ENCODE measurements at places on chromosomes 4 and X.

DNA sequence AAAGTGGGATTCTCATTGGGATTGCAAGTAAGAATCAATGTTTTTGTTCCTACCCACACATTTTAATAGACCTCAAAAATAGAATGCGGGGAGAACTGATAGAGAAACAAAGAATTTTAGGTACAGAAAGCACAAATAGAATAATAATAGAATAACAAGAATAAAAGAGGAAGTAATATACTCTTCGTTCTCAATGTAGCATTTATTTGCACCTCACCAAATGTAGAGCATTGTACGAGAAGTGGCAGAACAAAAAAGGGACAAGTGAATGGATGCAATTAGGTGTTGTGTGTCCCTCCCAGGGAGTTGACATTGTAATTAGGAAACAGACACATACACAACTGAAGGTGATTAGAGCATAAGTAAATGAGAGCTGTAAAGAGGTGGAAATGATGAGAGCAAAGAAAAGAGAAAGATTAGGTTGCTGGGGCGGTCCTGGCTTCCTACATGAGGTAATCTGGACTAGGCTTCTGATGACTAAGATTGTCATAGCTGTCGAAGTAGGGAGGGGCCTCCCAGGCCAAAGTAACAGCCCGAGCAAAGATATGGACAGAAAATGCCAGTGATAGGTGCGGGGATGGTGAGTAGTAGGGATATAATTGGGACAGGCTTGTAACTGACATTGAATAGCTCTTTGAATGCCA lies 10.4 kb downstream of the RAB9A start:
- no peak for DNase-seq

DNA sequence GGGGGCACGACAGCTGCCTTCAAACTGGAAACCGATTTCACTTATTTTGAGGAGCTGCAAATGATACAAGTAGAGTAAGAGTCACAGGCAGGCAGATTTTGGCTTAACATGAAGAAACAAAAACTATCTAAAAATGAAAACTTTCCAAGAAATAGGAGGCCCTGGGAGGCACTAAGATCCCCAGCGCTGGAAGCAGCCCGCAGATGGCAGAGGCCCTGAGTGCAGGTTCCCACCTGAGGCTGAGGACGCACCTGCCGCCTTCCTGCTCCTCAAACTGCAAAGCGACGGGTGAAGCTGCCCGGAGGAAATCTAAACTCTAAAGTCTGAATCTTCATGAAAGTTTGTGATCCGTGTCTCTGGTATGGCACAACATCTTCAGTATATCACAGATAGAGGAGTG lies 138.7 kb downstream of the AFAP1 start:
- no peak for DNase-seq

DNA sequence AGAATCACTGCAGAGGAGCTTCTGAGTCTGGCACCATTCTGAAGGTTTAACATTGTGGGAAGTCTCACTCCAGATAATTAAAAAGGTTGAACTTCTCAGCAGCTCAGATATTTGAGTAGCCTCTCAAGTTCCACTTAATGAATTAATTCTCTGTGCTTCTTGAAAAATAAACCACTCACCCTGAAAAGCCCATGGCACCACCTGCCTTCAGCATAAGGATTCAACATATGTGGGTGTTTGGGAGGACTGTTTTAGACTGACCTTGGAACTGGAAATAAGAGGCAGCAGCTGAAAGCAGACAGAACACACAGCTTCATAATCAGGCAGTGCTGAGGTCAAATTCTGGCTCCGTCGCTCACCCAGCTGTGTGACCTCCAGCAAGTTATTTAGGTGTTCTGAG lies 100.6 kb downstream of the KCNIP4 start:
- no peak for DNase-seq

GRCh38 chr4:133160853-133161252 lies 11.8 kb downstream of the PCDH10 start:
- DNase-seq, result no peak

DNA sequence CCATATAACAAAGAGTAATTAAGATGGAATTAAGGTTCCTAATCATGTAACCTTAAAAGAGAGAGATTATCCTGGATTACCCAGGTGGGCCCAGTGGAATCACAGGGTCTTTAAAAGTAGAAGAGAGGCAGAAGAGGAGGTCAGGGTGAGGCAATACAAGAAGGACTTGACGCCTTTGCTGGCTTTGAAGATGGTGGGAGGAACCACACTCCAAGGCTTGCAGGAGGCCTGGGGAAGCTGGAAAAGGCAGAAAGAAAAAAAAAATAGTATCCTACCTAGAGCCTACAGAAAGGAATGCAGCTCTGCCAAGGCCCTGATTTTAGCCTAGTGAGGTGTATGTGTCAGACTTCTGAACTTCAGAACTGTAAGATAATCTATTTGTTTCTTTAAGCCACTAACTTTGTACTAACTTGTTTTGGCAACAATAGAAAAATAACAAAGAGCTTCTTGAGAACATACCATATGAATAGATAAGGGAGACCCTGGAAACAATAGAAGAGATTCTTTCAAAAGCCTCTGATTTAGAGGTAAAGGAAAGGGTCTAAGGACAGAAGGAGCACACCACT lies 229.9 kb upstream of the TTC29 start:
- no peak for DNase-seq

- no peak for DNase-seq
Observed at GRCh38 chrX:47854474-47854873, 17.8 kb downstream of the ZNF81 start.

DNA sequence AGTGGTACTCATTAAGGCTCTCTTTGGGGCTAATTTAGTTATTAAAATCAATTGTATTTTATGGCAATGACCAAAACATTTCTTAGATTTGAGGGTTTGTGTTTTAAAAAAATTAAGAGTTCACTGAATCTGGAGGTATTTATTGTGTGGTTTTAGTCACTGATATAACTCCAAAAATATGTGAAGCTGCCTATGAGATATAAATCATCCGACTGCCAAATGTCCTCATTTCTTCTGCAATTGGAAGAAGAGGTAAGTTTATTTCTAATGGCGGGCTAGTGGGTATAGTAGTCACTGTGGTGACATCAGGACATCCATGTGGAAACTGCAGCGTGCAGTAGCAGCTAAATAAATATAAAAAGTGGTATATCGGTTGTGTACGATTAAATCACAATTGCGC lies 205.5 kb downstream of the MID1 start:
- peak; percentile 50 for DNase-seq

- no peak for DNase-seq
Observed at GRCh38 chr4:7432531-7433375, 2.0 kb downstream of the PSAPL1 start.

DNA sequence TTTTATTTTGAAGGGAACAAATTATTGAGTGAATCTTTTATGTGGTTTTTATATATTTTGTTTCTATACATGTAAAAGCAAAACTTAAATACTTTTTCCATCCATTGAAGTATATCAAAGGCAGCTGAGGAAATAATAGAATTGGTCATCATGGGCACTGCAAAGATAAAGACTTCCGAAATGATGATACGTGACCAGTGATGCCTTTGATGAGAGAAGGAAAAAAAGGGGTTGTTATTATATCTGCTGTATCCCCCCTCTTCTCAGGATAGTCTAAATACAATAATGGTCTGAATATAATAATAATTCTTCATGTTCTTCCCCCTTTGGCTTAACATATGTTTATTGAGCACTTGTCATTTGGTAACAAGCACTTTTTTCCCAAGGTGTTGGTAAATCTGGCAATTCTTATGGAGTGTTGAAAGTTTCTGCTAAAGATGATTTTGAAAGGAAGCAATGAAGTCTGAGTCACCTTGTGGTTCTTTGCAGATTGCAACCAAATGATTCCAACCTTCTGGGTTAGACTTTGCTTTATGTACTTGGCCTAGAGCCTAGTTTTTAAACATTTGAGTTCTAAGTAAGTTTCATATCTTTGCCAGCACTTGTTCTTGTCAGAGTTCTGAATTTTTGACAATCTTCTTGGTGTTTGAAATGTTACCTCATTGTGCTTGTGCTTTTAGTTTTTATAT lies 60.8 kb downstream of the USP9X start:
- DNase-seq, result peak; percentile 81

- DNase-seq, result no peak
Observed at GRCh38 chr4:120844528-120844921, 78.0 kb downstream of the PRDM5 start.

DNA sequence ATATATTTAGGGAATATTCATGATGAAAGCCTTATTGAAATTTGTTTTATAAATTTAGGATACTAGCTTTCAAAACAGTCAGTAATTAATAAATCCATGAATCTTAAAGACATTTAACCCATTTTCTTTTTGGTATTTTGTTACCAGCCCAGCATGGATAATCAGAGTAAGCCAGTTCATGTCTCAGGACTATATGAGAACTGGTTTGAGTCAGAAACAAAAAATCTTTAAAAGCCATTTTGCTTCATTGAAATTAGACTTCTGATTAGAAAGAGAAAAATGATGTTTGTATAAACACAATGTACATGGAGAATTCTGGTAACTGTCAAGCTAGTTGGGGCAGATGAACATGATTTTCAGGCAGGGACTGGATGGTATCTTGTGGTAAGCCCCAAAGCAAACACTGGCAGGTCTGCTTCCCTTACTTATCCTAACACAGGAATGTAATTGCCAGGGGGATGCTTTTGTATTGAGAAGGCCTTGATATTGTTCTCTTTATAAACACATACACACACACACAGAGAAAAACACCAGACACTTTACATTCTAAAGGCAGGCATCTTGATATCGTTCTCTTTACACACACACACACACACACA lies 9.4 kb downstream of the ARHGAP10 start:
- no peak for DNase-seq

DNA sequence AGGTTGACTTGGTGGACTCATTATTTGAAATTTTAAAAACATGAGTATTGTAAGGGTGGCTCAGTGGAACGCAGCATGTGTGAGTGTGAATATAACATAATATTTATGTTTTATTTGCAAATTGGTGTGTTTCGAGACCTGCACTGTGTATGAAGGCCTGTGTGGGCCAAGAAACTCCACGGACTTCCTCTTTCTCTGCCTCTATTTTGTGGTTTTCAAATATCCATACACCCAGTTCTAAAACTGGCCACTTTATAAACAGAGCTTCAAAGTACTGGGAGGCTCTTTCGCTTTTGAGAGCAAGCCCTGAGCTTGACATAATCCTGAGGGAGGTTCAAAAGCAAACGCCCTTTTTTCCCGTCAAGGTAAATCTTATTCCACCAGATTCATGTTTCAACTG lies 187.7 kb downstream of the GPAT3 start:
- no peak for DNase-seq

GRCh38 chr4:151641167-151641566 lies 119.6 kb downstream of the GATB start:
- no peak for DNase-seq

DNA sequence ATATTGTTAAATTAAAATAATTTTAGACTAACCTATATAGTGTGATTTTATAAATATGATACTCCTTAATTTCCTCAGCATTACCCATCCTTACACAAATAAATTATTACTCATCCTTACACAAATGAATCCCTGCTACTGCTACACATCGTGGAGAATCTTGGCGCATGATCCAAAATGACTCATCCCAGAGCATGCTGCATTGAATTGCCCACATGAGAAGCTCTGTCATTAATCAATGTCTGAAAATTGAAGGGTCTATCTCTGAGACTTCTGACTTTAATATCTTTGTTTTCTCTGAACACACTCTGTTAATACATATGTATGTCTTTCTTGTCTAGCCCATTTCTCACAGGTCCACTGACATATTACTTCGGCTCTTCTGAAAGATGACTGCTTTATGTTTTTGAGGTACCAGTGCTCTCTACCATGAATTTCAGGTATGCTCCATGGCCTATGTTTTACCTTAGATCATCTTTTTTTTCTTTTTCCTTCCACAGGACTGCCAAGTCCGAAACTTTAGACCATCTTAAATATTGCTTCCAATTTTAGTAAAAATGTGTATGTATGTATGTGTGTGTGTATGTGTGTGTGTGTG lies 15.7 kb upstream of the DUSP21 start:
- peak; percentile 69 for DNase-seq

DNA sequence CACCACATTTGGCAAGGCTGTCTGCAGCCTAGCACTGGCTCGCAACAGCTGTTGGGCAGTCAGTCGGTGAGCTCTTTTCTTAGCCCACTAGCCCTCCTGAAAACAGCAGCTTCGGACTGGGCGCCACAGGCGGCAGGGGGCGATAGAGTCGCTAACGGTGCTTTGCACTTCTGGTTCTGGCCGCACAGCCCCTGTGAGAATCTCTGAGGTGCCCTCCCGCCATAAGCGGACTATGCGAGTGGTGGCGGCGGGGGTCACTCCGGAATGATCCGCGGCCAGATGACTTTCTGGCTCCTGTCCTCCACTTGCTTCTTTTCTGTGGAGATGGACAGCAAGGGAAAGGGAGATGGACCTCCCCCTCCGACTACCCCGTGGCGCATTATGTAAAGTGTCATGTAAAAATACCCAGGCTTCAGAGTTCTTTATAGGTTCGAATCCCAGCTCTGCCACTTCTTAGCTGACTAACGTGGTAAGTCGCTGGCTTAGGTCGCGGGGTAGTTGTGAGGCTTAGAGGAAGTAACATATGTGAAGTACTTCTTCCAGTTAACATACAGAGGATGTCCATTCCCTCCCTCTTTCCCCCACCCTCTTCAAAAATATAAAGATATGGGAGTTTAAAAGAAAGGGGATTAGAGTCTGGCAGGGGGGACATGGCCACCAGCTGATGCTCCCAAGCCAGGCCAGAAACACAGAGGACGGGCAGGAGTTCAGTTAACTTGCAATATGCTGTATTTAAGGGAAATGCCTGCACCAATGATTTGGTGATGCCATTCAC lies 11.0 kb downstream of the ARHGAP36 start:
- no peak for DNase-seq

DNA sequence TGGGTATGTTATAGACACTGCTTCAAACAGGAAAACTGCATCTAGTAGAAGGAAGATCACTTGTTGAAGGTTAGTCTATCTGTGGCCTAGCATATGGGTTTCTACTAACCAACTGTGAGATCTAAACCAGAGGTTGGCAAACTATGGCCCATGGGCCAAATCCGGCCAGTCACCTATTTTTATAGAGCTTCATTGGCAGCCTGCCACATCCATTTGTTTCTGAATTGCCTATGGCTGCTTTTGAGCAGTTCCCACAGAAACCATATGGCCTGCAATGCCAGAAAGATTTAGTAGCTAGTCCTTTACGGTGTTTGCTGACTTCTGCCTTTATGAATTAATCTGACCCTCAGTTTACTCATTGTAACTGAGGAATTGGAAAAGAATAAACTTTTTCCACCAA lies 71.1 kb downstream of the MID1 start:
- DNase-seq, result no peak

DNA sequence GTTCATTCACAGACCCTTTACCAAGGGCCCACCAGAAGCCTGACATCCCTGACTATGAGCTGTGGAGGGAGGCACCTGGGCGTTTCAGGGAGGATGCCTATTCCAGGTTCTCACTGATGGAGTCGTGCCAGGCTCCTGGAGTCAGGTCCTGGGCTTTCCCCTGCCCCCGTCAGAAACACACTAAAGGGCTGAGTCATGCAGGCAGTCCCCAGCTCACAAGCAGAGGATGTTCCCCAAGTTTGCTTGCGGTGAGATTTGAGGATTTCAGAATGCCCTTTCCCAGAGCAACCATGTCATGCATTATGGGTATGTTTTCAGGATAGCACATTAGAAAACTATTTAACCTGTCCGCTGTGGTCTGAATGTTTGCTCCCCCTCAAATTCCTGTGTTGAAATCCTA lies 45.2 kb downstream of the FHDC1 start:
- DNase-seq, result no peak
